ENCODE measurements at places on chromosomes 5 and 9. TPM values are rescaled to one million over a fixed set of nuclear protein-coding genes. Genes with fewer than 3 reads are reported as not detected.
A peak's percentile ranks its signal among the peaks of the same experiment; 100 is the strongest.

- no peak for DNase-seq
Observed at GRCh38 chr9:38012767-38013450, 56.1 kb downstream of the SHB start.

GRCh38 chr5:168110384-168110783 is 181.1 kb upstream of the WWC1 start:
- no peak for DNase-seq

GRCh38 chr9:86389628-86390027 is 35.4 kb upstream of the TUT7 start:
- DNase-seq = no peak

GRCh38 chr9:116269250-116269649 is 115.7 kb downstream of the PAPPA start:
- no peak for DNase-seq

- no peak for DNase-seq
Observed at GRCh38 chr9:121865060-121865459, 213.6 kb downstream of the DAB2IP start.

- DNase-seq = no peak
Observed at GRCh38 chr9:129885018-129885669, 49.9 kb downstream of the USP20 start.

DNA sequence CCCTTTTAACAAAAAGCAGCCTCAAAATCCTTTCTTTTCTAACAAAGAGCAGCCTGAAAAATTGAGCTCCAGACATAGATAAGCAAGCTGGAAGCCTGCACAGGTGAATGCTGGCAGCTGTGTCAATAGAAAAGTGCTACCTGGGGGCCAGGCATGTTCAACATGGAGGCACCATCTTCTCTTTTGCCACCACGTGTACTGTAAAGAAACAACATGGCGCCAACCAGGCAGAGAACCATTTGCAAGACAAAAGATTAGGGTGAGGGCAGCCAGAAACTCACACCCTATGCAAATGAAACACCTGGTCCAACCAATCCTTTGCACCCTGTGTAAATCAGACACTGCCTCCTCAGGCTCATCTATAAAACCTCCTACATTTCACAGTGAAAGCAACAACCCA is 96.0 kb downstream of the ACTL7B start:
- no peak for DNase-seq

- no peak for DNase-seq
Observed at GRCh38 chr5:178136990-178137389, 6.2 kb downstream of the RMND5B start.

GRCh38 chr9:105708405-105708804 is 14.1 kb downstream of the TMEM38B start:
- DNase-seq = no peak

- DNase-seq = peak; percentile 21
Observed at GRCh38 chr9:70043689-70044489, at the start of gene MAMDC2. MAMDC2 (plus strand) TSS chr9:70043848; CDS start chr9:70044198, 350 bp downstream.

DNA sequence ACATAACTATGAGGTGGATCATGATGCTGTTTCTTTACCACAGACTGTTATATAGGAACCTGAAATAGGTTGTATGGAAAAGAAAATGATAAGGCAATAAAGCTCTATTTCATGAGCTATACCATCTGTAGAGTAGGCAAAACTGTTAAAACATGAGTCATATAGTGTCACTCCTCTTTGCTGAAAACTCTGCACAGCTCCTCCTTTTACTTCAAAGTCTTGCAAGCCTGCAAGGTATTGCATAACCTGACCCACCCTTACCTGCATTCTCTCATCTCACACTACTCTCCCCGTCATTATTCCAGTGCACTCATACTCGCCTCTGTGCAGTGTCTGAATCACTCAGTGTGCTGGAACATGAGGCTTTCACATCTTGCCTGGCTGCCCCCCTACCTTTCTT is 790.1 kb downstream of the EFNA5 start:
- DNase-seq = no peak

DNA sequence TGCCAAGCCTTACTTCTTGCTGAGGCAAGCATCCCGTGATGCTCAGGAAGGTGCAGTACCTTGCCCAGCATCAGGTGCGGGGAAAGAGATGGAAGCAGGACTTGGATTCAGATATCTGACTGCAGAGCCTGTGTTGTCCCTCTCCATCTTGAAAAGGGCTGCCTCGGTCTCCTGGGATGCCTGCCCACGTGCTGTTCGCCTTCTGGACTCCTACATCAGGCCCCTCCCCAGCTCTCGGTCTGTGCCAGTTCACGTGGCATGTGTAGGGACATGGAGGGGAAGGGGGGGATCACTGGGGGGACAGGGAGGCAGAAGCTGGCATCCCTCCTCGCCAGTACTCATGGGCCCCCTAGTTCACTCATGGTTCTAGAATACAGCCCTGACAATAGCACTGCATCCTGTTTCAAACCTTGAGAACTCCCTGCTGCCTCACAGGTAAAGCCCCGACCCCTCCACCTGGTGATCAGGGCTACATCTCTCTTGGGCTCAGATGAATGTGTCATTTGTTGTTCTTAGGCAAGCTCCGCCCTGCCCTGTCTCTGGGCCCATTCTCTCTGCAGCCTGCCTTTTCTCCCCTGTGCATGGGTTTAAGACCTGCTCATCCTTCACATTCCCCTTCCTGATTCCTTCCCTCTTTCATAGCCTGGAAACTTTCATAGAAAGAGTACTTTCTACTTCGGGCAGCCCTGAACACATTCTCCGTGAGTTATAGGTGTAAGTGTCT is 38.9 kb upstream of the SLC25A51 start:
- DNase-seq = no peak

DNA sequence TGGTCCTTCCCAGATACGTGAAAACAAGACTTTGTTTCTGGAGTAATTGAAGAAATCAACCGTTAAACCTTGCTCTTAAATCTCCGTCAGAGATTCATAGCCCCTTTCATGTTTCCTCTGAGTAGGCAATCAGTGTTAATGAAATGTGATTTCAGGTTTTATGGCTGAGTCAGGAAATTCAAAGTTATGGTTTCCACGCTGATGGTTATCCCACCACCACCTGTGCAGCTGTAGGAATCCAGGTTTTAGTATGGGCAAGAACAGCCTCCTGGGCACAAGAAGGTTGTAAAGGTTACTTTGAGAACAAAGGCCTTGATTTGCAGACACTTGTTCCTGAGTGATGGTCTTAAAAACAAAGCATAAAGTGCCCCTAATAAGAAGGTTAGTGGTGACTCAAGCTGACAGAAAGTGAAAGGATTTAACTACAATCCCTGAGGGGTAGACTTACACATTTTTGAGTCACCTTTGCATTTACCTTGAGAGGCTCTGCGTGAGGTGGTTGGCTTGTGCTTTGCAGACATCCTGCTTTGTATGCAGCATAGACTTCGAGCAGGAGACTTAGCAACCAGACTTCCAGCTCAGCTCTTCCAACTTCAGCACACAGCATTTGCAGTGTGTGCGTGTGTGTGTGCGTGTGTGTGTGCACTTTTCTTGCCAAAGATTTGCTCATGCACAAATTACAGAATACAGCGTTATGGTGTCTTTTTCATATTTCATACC is 159.6 kb downstream of the TLE4 start:
- peak; percentile 34 for DNase-seq

DNA sequence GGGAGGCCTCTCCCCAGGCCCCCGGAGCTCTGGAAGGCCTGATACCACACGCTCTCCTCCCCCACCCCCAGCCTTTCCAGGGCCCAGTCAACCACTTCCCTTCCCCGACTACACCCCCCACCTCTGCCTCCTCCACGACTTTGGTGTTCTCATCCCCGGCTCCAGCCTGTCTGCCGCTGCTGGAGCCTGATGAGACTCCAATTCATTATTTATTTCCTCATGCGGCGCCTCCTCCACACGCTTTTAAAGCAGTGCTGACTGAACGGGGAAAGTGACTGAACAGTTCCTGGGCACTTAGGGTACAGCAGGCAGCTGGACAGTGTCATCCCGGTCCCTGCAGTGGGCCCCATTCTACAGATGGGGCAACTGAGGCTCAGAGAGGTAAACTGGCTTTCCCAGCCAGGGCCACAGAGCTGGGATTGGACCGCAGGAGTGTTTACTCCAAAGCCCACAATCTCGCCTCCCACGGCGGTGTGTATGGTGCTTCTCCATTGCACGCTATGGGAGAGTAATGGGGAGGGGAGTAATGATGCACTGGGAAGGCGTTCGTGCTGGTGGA is 15.9 kb upstream of the RPL26L1 start:
- DNase-seq = peak; percentile 84

DNA sequence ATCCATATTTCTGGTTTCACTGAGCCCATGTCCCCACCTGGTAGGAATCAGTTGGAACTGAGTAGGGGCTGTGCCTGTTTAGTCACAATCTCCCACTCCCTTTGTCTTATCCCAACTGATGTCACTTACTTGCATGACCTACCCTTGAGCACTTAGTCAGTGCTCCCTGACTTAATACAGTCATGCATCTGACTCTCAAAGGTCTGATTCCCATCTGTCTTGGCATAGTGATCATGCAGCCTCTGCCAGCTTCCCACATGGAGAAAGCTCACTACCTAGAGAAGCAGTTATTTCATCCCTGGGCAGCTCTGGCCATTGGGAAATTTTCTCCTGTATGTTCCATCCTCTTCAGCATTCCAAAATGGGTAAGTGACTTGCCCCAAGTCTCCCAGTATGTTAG is 24.8 kb downstream of the ABLIM3 start:
- no peak for DNase-seq

Gene CER1
- 1.1 TPM for polyA plus RNA-seq

Gene MELK
- 21.2 TPM for polyA plus RNA-seq

Measured in renal pelvis (tissue), 12 donors.